ENCODE measurements at places on chromosomes 5 and 9. TPM values are rescaled to one million over a fixed set of nuclear protein-coding genes. Genes with fewer than 3 reads are reported as not detected.

Gene ANXA1
- 972 TPM for polyA plus RNA-seq

Gene FST
- polyA plus RNA-seq = 276 TPM

- peaks cover 27% of the 10 kb centered on the region for H3K27me3 ChIP-seq
- H3K4me1 ChIP-seq = peaks cover 12% of the 10 kb centered on the region
- no peaks in the 10 kb centered on the region for H3K36me3 ChIP-seq
- H3K4me3 ChIP-seq = peak overlapping the region; percentile 67
Measured at GRCh38 chr5:160311491-160312133, 752 bp downstream of the CCNJL start.

GRCh38 chr9:116837018-116837989 is 150.2 kb downstream of the TRIM32 start:
- no peaks in the 10 kb centered on the region for H3K27me3 ChIP-seq
- H3K27ac ChIP-seq = peak overlapping the region; percentile 92
- no peaks in the 10 kb centered on the region for H3K36me3 ChIP-seq
- H3K4me3 ChIP-seq = peak overlapping the region; percentile 66
- DNase-seq = peak; percentile 67

GRCh38 chr5:111255169-111255568 is 31.0 kb downstream of the CAMK4 start:
- DNase-seq = no peak
- peaks cover 4% of the 10 kb centered on the region for H3K4me1 ChIP-seq
- no peak overlapping the region for H3K27ac ChIP-seq
- H3K36me3 ChIP-seq = no peaks in the 10 kb centered on the region

DNA sequence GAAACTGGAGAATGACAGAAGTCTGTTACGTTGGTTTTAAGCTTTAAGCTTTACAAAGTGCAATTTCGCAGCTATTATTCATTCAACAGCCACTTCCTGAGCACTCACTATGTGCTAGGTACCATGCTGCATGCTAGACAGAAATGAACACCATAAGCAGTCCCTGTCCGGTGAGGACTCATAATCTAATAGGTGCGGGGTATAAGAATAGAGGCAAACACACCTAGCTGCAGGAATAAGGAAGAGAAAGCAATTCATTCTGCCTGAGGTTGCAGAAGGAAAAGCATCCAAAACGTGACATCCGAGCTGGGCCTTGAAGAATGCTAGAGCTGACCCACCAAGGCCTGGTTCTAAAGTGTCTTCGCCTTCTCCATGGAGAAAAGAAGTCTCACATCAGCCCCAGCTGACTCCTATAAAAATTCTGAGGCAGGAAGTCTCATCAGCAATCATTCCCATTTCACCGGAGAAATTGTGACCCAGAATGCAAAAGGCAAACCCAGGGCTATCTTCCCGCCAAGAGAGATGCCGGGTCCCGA is 542 bp downstream of the FKBP15 start:
- peaks cover 8% of the 10 kb centered on the region for H3K36me3 ChIP-seq
- no peak for DNase-seq
- H3K4me3 ChIP-seq = peak overlapping the region; percentile 86
- H3K27ac ChIP-seq = peak overlapping the region; percentile 94

- peaks cover 2% of the 10 kb centered on the region for H3K4me1 ChIP-seq
- DNase-seq = no peak
- no peak overlapping the region for H3K27ac ChIP-seq
- peaks cover 38% of the 10 kb centered on the region for H3K27me3 ChIP-seq
- no peak overlapping the region for H3K4me3 ChIP-seq
- H3K36me3 ChIP-seq = no peaks in the 10 kb centered on the region
Measured at GRCh38 chr9:98993570-98993945, 49.9 kb downstream of the COL15A1 start.

DNA sequence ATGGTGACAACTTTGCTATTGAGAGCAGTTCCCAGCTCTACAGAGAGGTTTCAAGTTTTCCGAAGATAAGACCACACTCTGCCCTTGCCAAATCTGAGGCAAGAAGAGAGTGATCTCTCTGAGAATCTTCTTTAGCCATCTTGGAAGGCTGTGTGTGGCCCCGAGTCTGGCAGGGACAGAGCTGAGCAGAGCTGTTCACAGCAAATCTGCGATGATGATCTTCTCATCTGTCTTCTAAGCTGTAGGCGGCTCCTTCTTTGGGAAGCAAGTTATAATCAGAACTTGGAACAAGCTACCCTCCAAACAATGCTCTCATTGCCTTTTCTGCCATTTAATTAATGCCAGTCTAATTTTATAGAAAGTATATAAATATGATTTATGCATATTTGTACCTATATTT is 379.0 kb upstream of the MEF2C start:
- no peak for DNase-seq
- H3K4me1 ChIP-seq = peaks cover 7% of the 10 kb centered on the region
- no peak overlapping the region for H3K27ac ChIP-seq
- H3K27me3 ChIP-seq = no peaks in the 10 kb centered on the region
- H3K4me3 ChIP-seq = no peak overlapping the region
- H3K36me3 ChIP-seq = no peaks in the 10 kb centered on the region

GRCh38 chr5:116953251-116953930 is 378.8 kb upstream of the SEMA6A start:
- no peak overlapping the region for H3K4me3 ChIP-seq
- no peaks in the 10 kb centered on the region for H3K36me3 ChIP-seq
- no peak for DNase-seq
- no peaks in the 10 kb centered on the region for H3K4me1 ChIP-seq
- H3K27me3 ChIP-seq = no peaks in the 10 kb centered on the region
- H3K27ac ChIP-seq = no peak overlapping the region

DNA sequence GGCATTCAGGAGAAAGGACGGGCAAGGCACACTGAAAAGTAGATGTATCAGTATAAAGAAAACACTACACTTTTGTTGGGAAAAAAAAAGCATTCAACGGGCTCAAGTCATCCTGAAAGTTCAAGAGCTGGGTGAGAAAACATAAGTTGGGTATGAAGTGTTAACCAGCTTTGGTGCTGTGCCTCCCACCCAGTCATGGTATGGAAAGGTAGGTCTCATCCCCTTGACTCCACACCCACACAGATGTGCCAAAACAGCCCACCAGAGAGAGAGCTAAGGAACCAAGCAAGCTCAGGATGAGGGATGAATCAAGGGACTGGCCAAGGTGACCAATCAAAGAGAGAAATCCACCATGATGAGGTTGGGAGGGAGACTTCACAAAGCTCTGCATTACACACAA is 54.7 kb downstream of the ESM1 start:
- H3K4me1 ChIP-seq = no peaks in the 10 kb centered on the region
- H3K36me3 ChIP-seq = no peaks in the 10 kb centered on the region
- peaks cover 23% of the 10 kb centered on the region for H3K27me3 ChIP-seq
- no peak for DNase-seq
- H3K4me3 ChIP-seq = no peak overlapping the region

- no peak overlapping the region for H3K4me3 ChIP-seq
- no peaks in the 10 kb centered on the region for H3K27me3 ChIP-seq
- DNase-seq = peak; percentile 21
- H3K27ac ChIP-seq = peak overlapping the region; percentile 75
- H3K4me1 ChIP-seq = peaks cover 16% of the 10 kb centered on the region
Measured at GRCh38 chr5:44691802-44692201, 116.9 kb upstream of the MRPS30 start.

DNA sequence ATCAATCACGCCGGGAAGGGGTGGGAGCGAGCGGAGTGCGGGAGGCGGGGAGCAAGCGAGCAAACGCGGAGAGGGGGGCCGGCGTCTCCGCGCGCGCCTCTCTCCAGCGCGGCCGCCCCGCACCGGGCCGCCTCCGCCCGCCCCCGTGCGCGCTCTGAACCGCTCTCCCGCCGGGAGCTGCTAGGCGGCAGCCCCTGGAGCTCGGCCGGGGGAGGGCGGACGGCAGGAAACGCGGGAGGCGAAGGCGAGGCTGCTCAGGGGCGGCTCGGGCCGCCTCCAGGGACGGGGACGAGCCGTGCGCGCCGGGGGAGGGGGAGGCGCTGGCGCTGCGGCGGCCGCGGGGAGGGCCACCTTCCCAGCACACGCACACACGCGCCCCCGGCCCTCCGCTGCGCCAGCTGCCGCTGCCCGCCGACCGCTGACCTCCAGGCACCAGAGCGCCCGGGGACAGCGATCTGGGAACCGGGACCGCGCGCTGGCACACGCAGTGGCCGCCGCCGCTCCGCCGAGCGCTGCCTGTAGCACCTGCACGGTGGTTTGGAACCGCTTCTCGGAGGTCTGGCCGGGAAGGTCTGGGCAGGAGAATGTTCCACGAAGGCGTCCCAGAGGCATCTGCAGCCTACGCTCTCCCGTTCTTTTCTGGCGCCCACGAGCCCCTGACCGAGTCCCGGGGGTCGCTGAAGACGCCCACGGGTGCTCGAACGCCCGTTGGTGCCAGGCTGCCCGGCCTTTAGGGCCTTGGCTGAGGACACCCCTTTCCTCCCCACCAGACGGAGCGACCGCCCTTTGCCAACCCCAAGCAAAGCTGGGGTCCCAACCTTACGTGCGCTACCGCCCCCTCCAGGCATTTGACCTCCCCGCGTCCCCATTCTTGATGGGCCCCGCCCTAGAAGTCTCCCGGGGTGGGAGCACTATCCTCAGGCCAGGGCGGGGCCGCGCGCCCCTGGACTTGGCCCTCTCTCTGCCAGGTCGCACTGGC is at the start of gene GABBR2:
TSS of gene GABBR2 (minus strand) at position 3 of the 979 bp plus-strand sequence. CDS start 198 bp downstream, outside the sequence.
- DNase-seq = no peak
- no peak within 1 kb of the TSS for H3K4me3 ChIP-seq
- no peak within 1 kb of the TSS for H3K27ac ChIP-seq
- H3K27me3 ChIP-seq = peaks cover 48% of the 10 kb centered on the region
- H3K36me3 ChIP-seq = no peaks in the 10 kb centered on the region

Gene LCN10
- polyA plus RNA-seq = not detected

- no peaks in the 10 kb centered on the region for H3K4me1 ChIP-seq
- no peaks in the 10 kb centered on the region for H3K36me3 ChIP-seq
- no peak overlapping the region for H3K4me3 ChIP-seq
- H3K27me3 ChIP-seq = no peaks in the 10 kb centered on the region
- no peak overlapping the region for H3K27ac ChIP-seq
Measured at GRCh38 chr9:90037146-90037797, 432.5 kb downstream of the GADD45G start.

Gene MSMP
- not detected for polyA plus RNA-seq

Gene ARRDC1
- polyA plus RNA-seq = 102 TPM

GRCh38 chr9:6384732-6385131 is 28.3 kb upstream of the UHRF2 start:
- no peak overlapping the region for H3K4me3 ChIP-seq
- no peaks in the 10 kb centered on the region for H3K27me3 ChIP-seq
- H3K4me1 ChIP-seq = no peaks in the 10 kb centered on the region
- DNase-seq = no peak

Gene NUP155
- 18.8 TPM for polyA plus RNA-seq

GRCh38 chr9:87497604-87498045 is at the start of gene DAPK1:
TSS of gene DAPK1 (plus strand) at chr9:87497867. CDS start at chr9:87499078, 1,211 bp downstream.
- H3K36me3 ChIP-seq = no peaks in the 10 kb centered on the region
- peaks cover 27% of the 10 kb centered on the region for H3K27me3 ChIP-seq
- no peak for DNase-seq
- H3K4me1 ChIP-seq = peaks cover 7% of the 10 kb centered on the region
- peak within 1 kb of the TSS; percentile 46 for H3K4me3 ChIP-seq
- no peak within 1 kb of the TSS for H3K27ac ChIP-seq

GRCh38 chr9:27157097-27157496 is 48.1 kb downstream of the TEK start:
- no peaks in the 10 kb centered on the region for H3K36me3 ChIP-seq
- H3K4me1 ChIP-seq = peaks cover 15% of the 10 kb centered on the region
- H3K27ac ChIP-seq = no peak overlapping the region
- DNase-seq = no peak

Gene WDR38
- polyA plus RNA-seq = not detected

Gene SH3GLB2
- 41.2 TPM for polyA plus RNA-seq

Gene DAB2
- 7.5 TPM for polyA plus RNA-seq

DNA sequence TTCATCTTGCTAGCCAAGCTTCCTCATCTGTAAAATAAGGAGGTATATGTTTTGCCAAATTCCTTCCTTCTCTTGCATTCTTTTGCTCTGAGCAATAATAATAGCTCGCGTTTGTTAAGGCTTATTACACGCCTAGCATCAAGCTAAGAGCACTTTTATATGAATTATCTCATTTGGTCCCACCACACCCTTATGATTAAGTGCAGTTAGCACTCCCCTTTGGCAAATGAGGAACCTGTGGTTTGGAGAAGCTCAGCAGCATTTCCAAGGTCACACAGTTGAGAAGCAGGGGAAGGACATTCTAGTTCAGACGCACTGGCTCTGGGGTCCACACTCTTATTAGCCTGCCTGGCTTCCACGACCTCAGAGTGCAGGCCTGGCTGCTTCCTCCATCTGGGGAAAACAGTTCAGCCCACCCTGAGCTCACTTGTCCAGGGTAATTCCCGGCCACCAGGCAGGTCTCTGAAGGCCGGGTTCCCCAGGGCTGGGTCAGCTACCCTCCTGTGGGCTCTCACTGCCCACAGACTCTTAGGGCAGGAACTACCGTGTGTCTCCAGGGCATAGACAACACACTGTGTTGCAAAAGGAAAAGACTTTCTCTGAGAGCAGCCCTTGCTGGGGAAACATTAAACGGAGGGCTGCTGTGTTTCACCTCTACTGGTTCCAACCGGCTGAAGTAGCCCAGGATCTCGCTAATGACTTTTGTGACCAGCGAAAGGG is 9.9 kb upstream of the FBP1 start:
- no peaks in the 10 kb centered on the region for H3K27me3 ChIP-seq
- DNase-seq = peak; percentile 82
- peak overlapping the region; percentile 16 for H3K4me3 ChIP-seq

DNA sequence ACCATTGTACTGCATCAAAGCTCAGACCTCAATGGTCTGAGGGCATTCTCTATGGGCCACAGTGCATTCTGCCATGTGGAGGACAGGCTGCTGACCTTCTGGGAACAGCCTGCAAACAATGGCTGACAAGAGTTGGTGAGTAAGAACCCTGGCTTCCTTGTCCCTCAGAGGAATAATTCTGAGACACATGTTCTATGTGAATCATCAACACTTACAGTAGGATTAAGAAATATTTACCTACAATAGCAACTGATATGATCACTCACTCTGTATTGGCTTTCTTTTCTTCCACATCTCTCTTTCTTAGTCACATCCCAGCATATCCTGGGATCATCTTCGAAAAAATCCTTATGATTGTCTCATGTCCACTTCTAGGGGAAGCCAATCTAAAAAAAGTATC is 306.5 kb upstream of the ITGA1 start:
- no peak overlapping the region for H3K4me3 ChIP-seq
- H3K27me3 ChIP-seq = no peaks in the 10 kb centered on the region
- no peaks in the 10 kb centered on the region for H3K4me1 ChIP-seq

Gene FAXDC2
- 7.1 TPM for polyA plus RNA-seq

GRCh38 chr5:55222092-55222984 is 4.8 kb downstream of the MCIDAS start:
- no peak overlapping the region for H3K4me3 ChIP-seq
- H3K36me3 ChIP-seq = no peaks in the 10 kb centered on the region

GRCh38 chr5:134541736-134542376 is 16.4 kb downstream of the JADE2 start:
- H3K36me3 ChIP-seq = peaks cover 6% of the 10 kb centered on the region
- no peak overlapping the region for H3K27ac ChIP-seq
- H3K4me1 ChIP-seq = peaks cover 2% of the 10 kb centered on the region
- H3K27me3 ChIP-seq = no peaks in the 10 kb centered on the region

- no peaks in the 10 kb centered on the region for H3K36me3 ChIP-seq
- no peak overlapping the region for H3K4me3 ChIP-seq
- DNase-seq = no peak
- no peaks in the 10 kb centered on the region for H3K4me1 ChIP-seq
Measured at GRCh38 chr9:77663754-77664153, 15.6 kb upstream of the GNA14 start.

- no peak overlapping the region for H3K4me3 ChIP-seq
- no peak for DNase-seq
- no peaks in the 10 kb centered on the region for H3K4me1 ChIP-seq
- no peak overlapping the region for H3K27ac ChIP-seq
Measured at GRCh38 chr5:2442496-2443354, 308.8 kb downstream of the IRX2 start.

GRCh38 chr5:150242251-150242894 is 47.2 kb downstream of the CAMK2A start:
- H3K36me3 ChIP-seq = no peaks in the 10 kb centered on the region
- H3K4me1 ChIP-seq = no peaks in the 10 kb centered on the region
- no peak overlapping the region for H3K27ac ChIP-seq
- DNase-seq = no peak
- peaks cover 6% of the 10 kb centered on the region for H3K27me3 ChIP-seq
- H3K4me3 ChIP-seq = no peak overlapping the region
